Astrocyte (in vitro differentiated cells and primary cell): ENCODE measurements at places on chromosomes 3 and 15. TPM values are rescaled to one million over a fixed set of nuclear protein-coding genes. Genes with fewer than 3 reads are reported as not detected.

Gene MKRN2OS
- 0.25 TPM in 1 of 2 replicates, not detected in the other for total RNA-seq

Gene GOLGA6L10
- total RNA-seq, result 0.12 and 0.30 TPM in 2 replicates

Gene PIERCE2
- total RNA-seq, result 1.6 and 2.6 TPM in 2 replicates

Gene GUCA1C
- total RNA-seq, result not detected in 2 replicates

Gene KLHL40
- not detected in 2 replicates for total RNA-seq

Gene ZNF774
- 1.2 and 3.3 TPM in 2 replicates for total RNA-seq

Gene APBA2
- total RNA-seq, result 12.7 and 15.2 TPM in 2 replicates

Gene FGF7
- total RNA-seq, result 0.26 and 0.43 TPM in 2 replicates

Gene FOXB1
- 0.96 and 1.3 TPM in 2 replicates for total RNA-seq

Gene LINGO1
- total RNA-seq, result 4.5 and 5.7 TPM in 2 replicates

Gene LRTM1
- not detected in 2 replicates for total RNA-seq

GRCh38 chr15:52858782-52859176, 68.6 kb upstream of the ONECUT1 start:
- no peak for DNase-seq

DNA sequence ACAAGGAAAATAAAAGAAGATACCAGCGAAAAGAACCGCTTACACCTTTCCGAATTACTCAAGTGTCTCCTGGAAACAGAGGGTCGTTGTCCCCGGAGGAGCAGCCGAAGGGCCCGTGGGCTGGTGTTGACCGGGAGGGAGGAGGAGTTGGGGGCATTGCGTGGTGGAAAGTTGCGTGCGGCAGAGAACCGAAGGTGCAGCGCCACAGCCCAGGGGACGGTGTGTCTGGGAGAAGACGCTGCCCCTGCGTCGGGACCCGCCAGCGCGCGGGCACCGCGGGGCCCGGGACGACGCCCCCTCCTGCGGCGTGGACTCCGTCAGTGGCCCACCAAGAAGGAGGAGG, 325 bp downstream of the ALCAM start:
- DNase-seq, result no peak

DNA sequence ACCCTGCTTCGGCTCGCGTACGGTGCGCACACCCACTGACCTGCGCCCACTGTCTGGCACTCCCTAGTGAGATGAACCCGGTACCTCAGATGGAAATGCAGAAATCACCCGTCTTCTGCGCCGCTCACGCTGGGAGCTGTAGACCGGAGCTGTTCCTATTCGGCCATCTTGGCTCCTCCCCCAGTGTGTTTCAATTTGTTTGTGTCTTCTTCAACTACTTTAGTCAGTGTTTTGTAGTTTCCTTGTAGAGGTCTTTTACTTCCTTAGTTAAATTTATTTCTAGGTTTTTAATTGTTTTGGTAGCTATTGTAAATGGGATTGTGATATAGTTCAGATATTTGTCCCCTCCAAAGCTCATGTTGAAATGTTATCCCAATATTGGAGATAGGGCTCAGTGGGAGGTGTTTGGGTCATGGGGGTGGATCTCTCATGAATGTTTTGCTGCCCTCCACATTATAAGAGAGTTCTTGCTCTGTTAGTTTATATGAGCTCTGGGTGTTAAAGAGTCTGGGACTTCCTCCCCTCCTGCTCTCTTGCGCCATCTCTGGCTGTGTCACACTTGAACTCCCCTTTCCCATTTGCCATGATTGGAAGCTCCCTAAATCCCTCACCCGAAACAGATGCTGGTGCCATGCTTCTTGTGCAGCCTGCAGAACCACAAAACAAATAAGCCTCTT, 304.4 kb downstream of the DOCK3 start:
- no peak for DNase-seq

- no peak for DNase-seq
Observed at GRCh38 chr15:67208396-67208795, 46.1 kb downstream of the AAGAB start.

GRCh38 chr3:189165092-189165612, 6.6 kb upstream of the TPRG1 start:
- DNase-seq, result no peak

GRCh38 chr3:171266034-171266739, 194.0 kb downstream of the TNIK start:
- DNase-seq, result peak; percentile 31

DNA sequence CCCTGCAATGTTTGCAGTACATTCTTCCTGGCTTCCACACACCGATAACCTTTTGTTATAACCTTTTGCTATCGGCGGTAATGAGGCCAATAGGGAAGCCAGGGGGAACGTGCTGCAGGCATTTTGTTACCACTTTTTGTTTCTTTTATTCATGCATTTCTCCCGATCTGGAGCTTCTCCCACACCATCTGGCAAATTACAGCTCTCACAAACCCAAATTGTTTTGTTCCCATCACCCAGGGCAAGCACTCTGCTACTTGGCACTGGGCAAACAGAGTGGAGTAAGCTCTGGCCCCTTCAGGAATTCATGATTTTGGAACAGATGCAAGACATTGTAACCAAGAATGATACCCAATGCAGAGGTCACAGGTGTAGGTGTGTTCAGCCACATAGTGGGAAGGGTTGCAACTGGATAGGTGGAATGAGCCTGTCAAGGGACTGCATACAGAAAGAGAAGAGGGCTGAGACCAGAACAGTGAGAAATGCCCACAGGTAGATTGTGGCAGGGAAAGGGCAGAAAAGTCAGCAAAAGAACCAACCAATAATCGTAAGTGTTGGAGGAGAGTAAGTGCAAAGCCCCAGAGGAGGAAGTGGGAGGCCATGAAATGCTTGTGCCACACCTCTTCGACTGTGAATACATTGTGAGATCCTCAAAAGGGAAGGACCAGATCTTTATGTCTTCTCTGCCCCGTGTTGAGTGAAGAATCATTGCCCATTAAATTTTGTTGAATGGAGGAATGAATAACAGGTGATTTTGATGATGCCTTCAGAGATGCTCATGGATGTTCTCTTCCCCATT, 45.8 kb downstream of the PARP15 start:
- DNase-seq, result no peak

DNA sequence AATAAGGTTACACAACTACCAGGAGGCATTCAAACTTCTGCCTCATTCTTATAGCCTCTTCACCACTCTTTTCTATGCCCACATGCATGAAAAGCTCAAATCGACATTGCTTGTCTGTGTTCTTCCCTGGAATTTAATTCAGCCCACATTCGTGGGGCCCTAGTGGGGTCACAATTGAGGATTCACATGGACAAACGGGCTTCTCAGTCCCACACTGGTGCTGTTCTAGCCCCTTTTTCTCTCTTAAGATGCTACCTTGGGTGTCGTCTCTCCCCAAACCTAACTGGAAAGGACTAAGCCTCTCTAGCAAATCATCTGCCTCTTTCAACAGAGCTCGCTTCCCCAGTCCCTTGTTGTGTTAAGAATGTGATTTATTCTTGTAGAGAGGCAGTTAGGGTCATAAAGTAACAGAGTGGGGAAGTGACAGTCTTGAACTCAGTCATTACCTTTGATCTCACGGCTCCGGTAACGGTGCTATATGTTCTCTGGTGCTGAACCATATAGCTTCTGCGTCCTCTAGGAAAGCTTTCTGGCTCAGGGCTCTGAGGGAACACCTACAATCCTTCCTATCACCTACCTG, 4.9 kb downstream of the LPP start:
- no peak for DNase-seq

GRCh38 chr3:122913539-122914100, 113.9 kb downstream of the SEMA5B start:
- DNase-seq, result no peak

GRCh38 chr15:94348084-94348483, 116.7 kb downstream of the MCTP2 start:
- DNase-seq, result no peak

DNA sequence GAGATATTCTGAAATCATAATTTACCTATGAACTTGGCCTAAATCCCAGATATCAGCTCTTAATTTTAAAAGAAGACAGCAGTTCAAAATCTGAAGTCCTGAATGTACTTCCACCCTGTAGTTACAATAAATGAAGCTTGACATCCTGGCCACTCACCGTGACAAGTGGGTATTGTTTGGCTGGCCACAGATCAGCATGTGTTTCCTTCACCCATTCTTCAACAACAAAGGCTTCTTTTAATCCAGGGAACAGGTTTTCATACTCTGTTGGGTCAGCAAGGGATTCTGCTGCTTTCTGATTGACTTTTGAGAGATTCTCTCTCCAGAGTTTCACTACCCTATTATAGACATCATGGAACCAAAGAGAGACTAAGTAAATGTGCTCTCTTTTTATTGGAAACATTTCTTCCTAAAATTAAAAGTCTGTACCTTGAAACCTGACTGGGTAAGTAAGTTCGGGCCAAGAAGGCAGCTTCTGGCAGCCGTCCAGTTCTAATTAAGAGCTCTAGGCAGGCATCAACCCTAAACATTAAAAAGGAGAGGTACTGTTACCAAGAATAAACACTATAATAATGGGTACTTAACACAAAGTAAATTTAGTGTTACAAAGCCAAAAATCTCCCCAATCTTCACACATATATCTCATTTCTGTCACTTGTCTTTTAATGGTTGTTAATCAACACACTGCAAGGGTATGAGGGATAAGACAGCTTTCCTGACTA, 15.2 kb downstream of the MRPS22 start:
- DNase-seq, result no peak

DNA sequence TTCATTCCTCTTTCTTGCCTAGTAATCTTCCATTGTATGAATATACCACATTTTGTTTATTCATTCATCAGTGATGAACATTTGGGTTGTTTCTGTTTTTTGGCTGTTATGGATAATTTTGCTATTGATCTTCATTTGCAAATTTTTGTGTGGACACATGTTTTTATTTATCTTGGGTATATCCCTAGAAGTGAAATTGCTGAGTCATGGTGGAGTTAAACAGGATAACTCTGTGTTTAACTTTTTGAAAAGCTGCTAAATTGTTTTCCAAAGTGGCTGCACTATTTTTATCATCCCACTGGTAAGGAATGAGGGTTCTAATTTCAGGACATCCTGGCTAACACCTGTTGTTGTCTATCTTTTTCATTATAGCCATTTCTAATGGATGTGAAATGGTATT, 74.6 kb upstream of the ARL6 start:
- no peak for DNase-seq

GRCh38 chr3:99313485-99313884, 324.9 kb upstream of the COL8A1 start:
- peak; percentile 22 for DNase-seq

- DNase-seq, result no peak
Observed at GRCh38 chr3:29511701-29512100, 230.8 kb downstream of the RBMS3 start.

DNA sequence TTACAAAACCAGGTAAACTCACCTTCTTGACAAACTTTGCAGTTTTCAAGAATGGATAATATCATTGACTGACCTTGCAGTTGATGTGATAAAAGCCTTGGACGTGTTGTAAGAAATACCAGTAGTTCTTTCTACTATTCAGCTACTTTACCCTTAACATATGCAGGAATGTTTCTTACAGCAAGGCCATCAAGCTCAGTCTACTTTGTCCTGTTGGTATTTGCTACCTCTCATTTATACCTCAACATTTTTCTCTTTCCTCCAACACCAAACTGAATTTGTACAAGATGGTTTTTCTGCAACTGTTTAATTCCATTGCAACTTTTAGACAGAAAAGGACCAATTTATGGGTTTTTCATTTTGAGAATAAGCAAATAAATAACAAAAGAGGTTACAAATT, 147.4 kb upstream of the BCHE start:
- DNase-seq, result no peak

GRCh38 chr15:74821091-74821789, 5.2 kb upstream of the CPLX3 start:
- DNase-seq, result no peak

DNA sequence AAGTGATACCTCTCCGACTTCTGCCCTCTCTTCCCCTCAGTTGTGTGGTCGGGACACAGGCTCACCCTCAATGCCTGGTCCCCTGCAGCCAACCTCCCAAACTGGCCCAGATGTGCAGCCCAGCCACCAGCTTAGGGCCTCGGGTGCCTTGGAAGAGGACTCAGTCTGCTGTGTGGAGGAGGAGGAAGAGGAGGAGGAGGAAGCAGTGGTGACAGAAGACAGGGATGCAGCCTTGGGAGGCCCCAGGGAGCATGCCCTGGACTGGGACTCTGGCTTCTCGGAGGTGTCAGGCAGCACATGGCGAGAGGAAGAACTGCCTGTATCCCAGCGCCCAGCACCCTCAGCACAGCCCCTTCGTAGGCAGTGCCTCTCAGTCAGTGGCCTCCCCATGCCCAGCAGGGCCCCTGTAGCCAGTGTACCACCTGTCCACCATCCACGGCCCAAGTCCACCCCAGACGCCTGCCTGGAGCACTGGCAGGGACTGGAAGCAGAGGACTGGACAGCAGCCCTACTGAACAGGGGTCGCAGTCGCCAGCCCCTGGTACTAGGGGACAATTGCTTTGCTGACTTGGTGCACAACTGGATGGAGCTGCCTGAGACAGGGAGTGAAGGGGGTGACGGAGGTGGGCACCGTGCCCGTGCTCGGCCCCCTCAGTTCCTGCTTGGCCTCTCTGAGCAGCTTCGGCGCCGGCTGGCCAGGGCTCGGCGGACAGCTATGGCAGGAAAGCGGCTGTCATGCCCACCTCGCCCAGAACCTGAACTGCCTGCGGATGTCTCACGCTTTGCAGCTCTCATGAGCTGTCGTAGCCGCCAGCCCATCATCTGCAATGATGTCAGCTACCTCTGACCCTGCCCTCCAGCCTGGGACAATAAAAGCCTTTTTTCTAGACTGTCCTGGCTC, 1.3 kb downstream of the INKA1 start:
- DNase-seq, result no peak

GRCh38 chr3:188433521-188434150, 279.7 kb downstream of the LPP start:
- DNase-seq, result no peak

- DNase-seq, result peak; percentile 86
Observed at GRCh38 chr3:100159331-100160153, 45.2 kb upstream of the FILIP1L start.

- DNase-seq, result no peak
Observed at GRCh38 chr3:39657075-39657474, 152.3 kb upstream of the MYRIP start.

GRCh38 chr3:194556086-194557056, 69.6 kb upstream of the ATP13A3 start:
- DNase-seq, result peak; percentile 64

DNA sequence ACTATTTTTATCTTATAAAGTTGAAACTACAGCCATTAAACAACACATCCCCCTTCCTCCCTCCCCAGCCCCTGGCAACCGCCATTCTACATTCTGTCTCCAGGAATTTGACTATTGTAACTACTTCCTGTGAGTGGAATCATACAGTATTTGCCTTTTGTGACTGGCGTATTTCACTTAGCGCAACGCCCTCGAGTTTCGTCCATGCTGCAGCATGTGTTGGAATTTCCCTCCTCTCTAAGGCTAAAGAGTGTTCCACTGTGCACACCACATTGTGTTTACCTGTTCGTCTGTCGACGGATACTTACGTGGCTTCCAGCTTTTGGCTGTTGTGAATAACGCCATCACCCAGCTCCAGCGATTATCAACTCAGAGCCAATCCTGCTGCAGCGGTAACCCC, 52.0 kb upstream of the DLG1 start:
- DNase-seq, result no peak
